Activated T-helper 1 cell treated with Interleukin-2 at 50 U/mL for 16 hours (primary cell): ENCODE measurements at places on chromosomes 12 and 14.

- no peak for DNase-seq
These were observed 309.4 kb downstream of the MDGA2 start for GRCh38 chr14:47366006-47366405.

DNA sequence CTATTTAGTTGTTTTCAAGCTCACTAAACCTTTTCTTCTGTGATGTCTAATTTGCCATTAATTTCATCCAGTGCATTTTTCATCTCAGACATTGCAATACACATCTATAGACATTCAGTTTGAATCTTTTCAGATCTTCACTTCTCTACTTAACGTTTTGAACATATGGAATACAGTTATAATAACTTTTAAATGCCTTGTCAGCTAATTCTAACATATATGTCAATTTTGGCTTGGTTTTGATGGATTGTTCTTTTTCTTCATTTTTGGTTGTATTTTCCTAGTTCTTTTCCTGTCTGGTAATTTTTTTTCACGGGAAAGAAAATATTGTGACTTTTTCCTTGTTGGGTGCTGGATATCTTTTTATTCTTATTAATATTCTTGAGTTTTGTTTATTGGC is 215.3 kb downstream of the ATP23 start:
- no peak for DNase-seq

DNA sequence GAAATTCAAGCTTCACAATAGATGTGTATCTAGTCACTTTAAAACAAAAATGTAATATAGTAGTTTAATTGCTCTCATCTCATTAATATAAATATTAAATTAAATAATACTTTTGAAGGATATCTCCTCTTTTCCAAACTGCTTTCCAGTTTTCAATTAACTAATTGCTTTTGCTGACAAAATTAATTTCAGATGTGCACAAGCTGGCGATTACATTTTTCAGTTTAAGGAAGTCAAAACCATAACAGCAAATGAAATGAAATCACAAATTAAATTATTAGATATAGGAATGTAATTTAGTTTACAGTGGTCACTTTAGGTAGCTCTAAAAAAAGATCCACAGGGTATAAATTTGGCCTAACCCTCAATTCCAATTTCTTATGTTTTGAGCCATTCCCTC is 362.1 kb downstream of the SLC6A15 start:
- DNase-seq, result no peak

DNA sequence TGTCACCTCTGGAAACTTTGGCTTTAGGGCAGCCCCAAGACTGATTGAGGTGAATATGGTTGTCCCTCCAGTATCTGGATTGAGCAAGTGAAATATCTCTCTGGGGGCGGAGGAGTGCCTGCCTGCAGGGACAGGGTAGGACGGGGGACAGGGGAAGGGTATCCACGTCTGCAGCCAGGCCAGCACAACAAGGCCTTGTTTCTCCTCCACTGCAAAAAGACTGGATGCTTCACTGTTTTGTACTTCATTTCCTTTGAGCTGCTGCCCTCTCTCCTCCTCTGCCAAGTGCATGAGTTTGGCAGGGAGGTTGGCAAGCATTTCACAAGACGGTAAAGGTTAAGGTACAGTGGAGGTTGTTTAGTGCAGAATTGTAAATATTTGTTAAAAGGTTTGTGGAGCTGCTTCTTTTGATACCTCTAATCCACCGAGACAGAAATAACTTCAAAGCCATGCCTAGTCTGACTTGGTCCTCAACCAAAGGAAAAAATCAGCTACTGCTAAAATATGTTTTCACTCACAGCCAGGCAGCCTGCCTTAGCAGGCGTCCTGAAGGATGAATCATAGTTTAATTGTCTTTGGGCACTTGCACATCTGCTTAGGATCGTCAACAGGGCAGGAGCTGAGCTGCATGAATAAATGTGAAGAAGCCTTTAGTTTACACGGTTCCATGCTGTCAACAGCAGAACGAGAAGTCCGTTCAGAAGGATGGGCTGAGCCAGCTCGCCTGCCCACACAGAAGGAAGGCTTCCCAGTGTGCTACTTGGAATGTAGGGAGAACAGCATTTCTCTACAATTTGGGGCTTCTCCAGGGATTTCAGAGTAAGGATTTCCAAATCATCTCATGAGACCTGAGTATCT is 269.7 kb downstream of the TTC6 start:
- DNase-seq, result no peak

- no peak for DNase-seq
These were observed 11.2 kb upstream of the HOXC13 start for GRCh38 chr12:53927220-53928029.

- DNase-seq, result no peak
These were observed 172.2 kb downstream of the PTPRO start for GRCh38 chr12:15494329-15495046.

- no peak for DNase-seq
These were observed 17.0 kb downstream of the SLC4A8 start for GRCh38 chr12:51441583-51441982.

- no peak for DNase-seq
These were observed 42.1 kb downstream of the MGST1 start for GRCh38 chr12:16389594-16389993.

GRCh38 chr12:96997797-96998484 is 90.9 kb downstream of the NEDD1 start:
- no peak for DNase-seq

DNA sequence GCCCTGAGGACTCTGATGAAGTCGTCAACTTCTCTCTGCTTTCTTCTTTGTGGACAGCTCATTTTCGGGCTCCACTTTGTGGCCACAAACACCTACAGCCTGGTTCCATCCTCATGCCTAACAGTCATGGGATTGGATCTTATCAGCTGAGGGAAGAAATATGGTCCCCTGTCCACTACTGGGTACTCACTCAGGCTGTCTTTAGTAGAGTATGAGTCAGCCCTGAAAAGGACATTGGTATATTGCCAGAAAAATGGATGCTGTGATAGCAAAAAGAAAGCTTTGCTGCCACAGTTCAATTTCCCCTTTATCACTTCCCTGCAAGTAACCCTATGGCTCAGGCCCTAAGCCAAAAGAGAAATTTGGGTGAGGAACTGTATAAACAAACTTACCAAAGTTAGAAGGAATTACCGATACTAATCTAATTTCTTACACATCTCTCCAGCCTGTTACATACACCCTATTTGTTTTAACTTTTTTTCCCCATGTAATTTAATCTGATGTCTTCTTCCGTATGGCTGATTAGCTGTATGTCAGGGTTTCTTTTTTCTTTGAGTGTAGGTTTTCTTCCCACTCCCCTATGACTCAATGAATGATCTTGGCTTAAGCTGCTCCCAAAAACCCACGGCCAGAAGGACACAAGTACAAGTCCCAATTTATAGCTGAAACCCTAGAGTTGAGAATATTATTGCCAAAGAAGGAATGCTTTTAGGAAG is 29.1 kb downstream of the MTHFD1 start:
- DNase-seq, result no peak

GRCh38 chr12:2795291-2796186 is 769 bp downstream of the FKBP4 start:
- DNase-seq, result peak; percentile 60

DNA sequence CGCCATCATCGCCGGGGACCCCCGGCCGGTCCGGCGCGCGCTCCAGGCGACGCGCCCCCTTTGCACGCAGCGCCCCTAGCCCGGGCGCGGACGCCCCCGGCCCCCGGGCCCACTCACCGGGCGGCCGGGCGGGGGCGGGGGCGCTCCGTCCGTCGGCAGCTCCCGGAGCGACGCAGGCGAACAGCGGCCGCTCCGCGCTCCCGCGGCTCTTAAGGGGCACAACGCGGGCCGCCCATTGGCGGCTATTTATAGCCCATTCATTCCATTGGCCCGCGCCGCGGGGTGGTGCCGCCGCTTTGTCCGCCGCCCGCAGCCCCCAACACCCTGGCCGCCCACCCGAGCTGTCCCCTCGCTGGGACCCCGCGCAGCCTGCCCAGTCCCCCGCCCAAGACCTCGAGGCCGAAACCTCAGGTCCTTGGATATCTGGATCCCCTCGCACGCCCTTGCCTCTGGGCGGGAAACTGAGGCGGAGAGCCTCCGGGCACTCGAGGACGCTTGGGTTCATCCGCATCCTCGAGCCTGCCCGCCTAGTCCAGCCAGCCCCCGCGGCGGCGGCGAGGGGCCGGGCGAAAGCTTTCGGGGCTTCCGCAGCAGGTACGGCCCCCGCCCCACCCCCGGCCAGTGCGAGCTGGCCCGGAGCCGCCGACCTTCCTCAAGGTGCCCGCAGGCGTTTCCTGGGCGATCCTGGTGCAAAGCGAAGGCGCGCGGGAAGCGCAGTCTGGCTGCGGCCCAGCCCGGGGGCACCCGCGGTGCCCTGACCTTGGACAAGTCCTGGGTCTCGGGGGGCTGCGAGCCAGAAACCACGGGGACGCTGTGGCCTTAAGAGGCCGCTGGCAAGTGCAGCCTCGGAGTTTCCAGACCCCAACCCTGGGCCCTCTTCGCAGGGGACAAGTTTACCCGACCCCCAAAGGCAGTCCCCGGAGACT is at the start of gene CKB:
Gene CKB, minus strand, starts transcription at position 182 of the 926 bp plus-strand sequence. CDS start 337 bp downstream, outside the sequence.
- no peak for DNase-seq

DNA sequence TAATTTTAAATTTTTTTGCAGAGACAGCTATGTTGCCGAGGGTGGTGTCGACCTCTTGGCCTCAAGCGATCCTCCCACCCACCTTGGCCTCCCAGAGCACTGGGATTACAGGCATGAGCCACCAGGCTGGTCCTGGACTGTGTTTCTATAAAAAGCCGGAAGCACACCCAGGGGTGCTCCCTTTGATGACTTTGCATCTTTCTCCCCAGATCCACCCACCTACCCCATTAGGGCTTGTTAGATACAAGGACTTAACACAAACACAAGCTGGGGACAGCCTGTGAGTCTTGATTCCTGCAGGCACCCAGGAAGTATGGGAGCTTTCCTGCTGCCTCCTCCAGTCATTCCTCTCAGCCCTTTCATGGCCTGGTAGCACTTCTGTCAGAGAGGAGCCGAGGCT is 67.0 kb downstream of the MAP1LC3B2 start:
- no peak for DNase-seq

- no peak for DNase-seq
These were observed 48.7 kb downstream of the ESR2 start for GRCh38 chr14:64245491-64245890.

DNA sequence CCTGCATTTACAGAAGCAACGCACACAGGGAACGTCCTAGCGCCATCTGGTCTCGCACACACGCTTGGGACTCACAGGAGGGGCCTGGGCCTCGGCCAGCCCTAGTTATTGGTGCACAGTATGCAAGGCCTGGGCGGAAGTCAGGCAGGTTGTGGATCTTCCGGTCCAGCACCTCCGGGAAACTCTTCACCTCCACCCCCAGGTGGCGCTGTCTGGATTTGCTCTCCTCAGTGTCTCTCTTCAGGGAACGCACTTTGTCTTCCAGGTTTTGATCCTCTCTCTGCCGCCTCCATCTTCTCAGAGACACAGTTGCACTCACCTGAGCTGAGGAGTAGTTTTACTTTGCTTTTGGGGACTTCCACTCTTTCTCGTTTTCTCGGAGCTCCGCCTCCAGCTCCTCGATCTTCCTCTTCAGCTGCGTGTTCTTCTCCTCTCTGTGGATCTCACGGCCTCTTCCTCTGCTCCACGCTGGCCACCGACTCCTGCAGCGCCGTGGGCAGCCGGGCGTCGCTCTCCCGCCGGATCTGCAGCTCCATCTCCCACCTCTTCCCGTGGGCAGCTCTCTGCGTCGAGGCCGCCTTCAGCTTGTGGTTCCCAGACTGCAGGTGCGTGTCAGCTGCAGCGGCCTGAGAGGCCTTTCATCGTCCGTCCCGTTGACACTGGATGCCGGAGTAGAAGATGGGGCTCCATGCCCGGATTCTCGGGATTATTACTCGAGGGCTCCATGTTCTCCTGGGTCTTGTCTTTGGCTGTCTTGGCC is 933.8 kb downstream of the TMEM121 start:
- peak; percentile 50 for DNase-seq

DNA sequence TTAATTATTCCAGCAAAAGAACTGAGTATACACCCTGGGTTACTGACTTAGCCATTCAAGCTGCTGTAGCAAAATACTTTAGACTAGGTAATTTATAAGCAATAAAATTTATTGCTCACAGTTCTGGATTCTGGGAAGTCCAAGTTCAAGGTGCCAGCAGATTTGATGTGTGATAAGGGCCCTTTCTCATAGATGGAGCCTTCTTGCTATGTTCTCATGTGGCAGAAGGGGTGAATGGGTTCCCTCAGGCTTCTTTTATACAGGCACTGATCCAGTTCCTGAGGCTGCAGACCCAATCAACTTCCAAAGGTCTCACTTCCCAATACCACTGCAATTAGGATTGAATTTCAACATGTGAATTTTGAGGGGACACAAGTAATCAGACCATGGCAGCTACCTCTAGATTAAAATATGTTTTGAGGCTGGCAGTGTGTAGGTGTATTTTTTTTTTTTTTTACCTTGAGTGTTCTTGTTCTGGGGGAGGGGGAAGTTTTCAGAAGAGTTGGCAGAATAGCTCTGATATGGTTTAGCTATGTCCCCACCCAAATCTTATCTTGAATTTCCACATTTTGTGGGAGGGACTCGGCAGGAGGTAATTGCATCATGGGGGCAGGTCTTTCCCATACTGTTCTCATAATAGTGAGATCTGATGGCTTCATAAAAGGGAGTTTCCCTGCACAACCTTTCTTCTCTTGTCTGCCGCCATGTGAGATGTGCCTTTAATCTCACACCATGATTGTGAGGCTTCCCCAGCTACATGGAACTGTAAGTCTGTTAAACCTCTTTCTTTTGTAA is 178.2 kb downstream of the RASSF9 start:
- no peak for DNase-seq

DNA sequence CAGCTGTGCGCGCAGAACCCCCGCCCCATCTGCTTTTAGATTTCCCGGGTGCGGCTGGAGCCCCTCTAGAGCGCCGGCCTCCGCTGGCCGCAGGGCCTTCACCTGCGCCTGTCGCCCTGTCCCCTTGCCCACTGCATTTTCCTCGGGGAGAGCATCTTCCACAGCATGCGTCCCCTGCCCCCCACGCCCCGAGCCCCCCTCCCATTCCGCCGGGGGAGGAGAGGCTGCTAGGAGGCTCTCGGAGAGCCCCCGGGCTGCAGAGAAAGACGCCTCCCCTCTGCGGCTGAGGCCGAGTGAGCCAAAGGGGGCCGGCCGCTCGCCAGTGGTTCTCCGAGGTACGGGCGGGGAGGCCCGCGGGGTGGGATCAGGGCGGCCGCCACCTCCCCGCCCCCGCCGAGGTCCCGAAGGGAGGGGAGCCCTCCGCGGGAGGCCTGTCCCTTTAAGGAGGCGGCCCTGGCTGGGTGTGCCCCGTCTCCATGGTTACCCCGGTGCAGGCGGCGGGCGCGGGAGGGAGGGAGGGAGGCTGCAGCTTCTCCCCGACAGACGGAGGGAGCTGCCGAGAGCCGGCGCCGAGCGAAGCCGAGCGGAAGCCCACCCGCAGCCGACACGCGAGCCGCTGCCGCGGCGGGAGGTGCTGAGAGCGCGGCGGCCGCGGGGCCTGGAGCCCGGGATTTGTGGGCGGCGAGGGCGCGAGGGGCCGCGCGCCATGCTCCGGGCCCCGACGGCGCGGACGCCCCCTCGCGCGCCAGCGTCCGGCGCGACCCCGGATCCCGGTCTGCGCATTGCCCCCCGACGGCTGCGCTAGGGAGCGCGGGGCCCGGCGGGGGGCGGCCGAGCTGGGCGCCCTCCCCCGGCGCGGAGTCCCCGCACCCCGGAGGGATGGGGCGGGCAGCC is at the start of gene KCNH3:
Gene KCNH3, plus strand, starts transcription at position 521 of the 894 bp plus-strand sequence. CDS start 387 bp downstream, outside the sequence.
- peak; percentile 87 for DNase-seq
